Right hindlimb (tissue), 1 donor: ENCODE measurements at places on chromosomes 7 and 10.

DNA sequence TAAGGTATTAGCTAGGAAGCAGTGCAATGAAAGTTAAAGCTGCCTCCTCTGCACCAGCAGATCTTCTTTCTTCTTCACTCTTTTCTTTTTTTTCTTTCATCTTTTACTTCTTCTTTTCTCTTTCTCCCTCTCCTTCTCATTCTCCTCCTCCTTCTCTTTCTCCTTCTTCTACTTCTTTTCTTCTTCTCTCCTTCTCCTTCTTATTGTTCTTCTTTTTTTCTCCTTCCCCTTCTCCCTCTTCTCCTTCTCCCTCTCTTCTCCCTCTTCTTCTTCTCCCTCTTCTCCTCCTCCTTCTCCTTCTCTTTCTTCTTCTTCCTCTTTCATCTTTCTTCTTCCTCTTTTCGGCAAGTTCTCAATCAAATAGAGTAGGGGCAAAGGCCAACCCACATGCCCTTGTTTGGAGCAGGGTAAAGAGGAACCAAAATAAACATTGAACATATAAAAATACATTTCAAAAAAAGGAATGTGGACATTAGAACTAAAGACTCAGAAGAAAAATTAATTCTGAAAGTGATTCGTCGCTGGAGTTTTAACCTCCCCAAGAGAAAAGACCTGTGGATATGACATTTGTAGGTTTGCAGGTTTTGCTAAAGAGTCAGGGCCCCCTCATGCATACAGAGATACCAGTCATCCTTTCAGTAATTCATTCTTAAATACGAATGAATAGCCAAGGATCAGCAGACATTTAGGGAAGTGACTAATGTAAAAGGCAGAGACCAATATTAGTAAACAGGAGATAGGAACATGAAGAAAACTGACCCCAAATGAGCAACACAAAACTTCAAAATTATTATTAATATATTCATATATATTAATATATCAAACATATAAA, 93.0 kb upstream of the RSU1 start:
- DNase-seq = no peak

DNA sequence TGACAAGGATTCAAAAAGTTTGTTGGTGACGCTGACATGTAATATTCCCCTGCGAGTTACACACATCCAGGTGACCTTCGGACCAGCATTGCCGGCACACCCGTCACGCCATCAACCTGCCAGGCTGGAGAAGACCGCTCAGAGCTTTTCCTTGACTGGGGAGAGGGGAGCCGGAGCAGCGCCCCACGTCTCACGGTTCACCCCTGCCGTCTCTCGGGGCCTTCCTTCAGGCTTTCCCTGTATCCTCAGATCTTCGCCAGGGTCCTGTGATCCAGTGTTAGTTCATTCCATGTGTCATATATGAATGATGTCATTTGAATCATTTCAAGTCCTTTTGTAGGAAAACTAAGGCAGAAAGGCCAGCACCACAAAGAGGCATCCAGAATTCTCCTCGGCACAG, 127.8 kb downstream of the MGMT start:
- DNase-seq = no peak

DNA sequence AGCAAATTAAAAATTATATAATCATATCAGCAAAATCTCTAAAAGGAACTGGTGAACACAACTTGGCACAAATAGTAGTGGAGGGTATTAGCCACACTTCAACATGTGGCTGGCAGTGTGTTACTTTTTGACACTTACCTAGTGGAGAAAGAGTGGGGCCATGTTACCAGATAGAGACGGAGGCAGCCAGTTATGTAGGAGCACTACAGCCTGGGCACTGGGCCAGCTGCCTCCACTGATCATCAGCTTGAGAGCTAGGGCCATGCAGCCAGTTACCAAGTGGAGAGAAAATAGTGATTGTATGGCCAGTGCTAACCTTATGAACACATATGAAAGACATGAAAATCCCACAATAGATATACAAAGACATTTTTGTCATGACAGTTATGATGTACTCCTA, 243.1 kb downstream of the CTNNA3 start:
- no peak for DNase-seq

DNA sequence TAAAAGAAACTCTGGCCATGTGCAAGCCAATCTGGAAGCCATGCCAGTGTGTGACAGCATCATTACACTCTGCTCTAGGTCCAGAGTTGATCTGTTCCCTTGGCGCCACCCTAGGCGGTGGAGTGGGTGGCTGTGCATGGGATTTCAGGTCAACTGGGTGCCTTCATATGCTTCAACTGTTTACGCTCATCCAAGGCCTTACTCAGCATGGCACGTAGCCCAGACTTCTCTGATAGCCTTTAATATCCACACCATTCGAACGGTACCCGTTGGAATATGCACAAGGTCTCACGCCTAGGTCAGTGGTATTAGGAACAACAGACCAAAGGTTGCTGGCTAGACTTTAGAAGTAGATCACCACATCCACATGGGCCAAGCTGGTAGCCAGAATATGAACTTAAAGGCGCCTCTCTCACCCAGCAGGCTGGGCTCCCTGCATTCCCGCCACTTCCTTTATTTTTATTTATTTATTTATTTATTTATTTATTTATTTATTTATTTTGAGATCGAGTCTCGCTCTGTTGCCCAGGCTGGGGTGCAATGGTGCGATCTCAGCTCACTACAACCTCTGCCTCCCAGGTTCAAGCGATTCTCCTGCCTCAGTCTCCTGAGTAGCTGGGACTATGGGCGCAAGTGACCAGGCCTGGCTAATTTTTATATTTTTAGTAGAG, 18.7 kb upstream of the ACHE start:
- DNase-seq = no peak

- DNase-seq = no peak
Measured at GRCh38 chr7:45400680-45401079, 173.5 kb upstream of the ADCY1 start.

DNA sequence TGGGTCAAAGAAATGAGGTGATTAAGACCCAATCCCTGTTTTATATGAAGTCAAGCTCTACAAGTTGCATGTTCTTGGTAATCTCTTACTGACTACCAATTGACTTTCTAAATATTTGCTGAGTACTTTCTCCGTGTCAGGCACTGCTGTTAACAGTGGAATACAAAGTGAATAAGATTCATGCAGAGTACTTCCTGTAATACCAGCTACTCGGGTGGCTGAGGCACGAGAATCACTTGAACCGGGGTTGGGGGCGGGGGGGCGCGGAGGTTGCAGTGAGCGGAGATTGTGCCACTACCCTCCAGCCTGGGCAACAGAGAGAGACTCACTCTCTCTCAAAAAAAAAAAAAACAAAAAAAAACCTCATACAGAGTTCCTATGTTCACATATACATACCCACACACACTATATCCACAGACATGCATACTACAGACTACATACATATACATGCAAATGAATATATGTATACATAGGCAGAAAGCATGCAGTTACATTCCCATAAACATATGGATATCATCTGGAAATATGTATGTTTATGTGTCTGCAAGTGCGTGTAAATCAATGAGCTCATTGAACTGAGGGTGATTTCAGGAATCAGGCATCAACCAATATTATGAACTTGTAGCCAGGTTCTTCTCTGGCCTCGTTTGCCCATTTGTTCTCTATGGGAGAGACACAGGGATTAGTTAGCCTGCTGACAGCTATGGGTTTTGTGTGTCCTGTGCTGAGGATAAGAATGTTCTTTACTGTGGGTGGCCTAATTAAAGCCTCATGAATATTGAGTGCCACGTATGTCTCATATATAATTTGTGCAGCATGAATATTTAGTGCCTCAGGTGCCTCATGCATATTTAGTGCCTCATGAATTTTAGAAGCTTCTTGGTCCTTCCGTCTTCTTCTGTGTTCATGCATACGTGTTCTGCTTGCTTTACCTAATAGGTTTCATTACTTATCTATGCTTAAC, 73.9 kb downstream of the BICC1 start:
- no peak for DNase-seq

DNA sequence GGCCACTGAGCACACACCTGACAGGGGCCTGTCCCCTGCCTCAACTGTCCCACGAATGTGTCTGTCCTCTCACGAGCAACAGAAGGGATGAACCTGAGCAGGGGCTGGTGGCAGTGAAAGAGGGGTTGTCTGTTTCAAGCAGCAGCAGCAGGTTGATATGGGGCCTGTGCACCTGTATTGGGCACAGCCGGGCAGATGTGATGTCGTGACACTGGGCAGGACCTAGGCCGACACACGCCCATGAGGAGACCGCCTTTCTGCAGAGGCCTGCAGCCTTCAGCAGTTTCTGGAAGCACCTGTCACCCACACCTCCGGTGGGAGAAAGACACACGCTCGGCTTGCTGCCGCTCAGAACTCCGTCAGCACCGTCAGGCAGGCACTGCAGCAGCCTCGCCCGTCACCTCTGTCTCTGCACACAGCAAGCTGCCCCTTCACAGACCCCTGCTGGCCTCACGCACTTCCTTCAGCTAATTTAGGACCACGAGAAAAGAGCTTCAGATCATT, 48.5 kb downstream of the AMZ1 start:
- DNase-seq = no peak

DNA sequence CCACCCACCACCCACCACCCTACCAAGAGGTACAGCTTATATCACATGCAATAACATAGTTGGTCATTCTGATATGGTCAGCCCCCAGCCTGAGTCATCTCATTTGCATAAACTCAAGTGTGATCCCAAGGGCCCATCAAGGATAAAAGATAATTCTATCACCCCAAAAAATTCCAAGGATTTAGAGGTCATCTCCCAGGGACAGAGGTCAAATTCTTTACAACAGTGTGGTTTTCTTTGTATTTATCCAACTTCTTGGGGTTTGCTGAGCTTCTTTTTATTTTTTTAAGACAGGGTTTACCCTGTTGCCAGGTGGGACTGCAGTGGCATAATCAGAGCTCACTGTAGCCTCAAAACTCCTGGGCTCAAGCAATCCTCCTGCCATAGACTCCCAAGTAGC, 9.4 kb upstream of the GTPBP10 start:
- DNase-seq = no peak

DNA sequence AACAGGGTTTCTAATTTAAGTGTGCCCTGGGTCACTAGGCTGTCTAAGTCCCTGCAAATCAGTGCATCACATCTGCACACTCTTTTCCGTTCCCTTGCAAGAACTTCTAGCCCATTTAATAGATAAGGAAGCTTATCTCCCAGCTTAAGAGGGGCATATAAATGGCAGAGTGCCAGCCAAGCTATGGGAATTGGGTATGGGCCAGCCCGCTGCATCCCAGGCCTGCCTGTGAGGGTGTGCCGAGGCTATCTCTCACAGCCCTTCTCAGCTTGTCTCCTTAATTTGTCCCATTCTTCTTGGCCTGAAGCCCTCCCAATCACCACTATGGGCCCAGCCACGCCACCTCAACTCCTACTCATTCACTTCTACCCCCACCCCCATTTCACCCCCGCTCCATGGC, 14.7 kb downstream of the AQP1 start:
- peak; percentile 11 for DNase-seq
